ENCODE measurements at places on chromosomes 11 and 22.

GRCh38 chr22:44523981-44524759, 26.1 kb upstream of the RTL6 start:
- DNase-seq = no peak

- DNase-seq = no peak
Observed at GRCh38 chr22:28379951-28380350, 299.7 kb downstream of the TTC28 start.

- no peak for DNase-seq
Observed at GRCh38 chr11:68711114-68711513, 26.8 kb downstream of the GAL start.

DNA sequence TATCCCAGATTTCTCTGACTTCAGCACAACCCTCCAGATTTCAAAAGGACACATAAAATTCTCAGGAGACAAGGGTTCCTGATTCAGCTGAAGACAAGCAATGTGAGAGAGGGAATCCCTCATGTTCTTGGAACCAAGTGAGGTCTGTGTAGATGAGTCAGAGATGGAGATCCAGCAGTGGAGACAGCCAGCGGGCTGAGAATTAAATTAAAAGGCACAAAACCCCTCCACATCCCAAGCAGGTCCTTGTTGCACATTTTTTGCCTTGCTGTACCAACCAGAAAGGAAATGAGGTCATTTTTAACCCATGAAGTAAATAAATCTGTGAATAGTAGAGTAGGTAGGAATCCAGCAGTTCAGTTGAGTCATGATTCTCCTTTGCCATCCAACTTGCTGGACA, 9.7 kb downstream of the MTNR1B start:
- DNase-seq = no peak

DNA sequence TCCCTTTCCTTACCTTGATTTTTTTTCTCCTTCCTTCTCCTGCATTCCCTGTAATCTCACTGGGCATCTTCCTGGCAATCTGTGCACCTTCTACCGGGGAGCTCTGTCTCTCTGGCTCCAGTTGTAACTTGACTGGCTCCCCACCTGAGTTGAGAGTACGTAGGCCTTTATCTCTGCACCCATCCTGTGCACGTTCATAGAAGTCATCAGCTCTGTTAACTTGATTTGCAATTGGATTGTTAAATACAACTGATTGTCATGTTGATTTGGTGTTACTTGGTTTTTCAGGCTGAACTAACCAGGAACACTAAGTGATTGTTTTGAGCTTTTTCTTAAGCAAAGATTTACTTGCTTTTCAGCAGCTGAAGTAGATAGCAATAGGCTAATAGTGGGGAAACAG, 11.8 kb downstream of the SWAP70 start:
- DNase-seq = no peak

DNA sequence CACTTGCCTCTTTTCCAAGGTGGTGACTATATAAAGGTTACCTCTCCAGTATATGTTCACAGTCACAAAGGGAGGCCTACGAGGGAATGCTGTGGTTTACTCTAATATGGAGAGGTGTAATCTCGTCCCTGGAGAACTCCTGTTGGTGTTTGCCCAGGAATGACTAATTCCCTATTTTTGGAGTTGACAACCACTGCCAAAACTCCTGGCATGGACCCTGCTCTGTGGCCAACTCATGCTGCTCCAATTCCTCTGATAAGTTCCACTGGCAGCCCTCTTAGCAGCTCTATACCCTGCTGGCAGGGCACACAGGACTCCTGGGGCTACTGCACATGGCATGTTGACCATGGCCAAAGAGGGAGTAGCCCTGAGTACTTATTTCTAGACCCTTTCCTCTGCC, 418.7 kb upstream of the ANO5 start:
- DNase-seq = no peak

Data from GM12864 (cell line).